Spinal cord (tissue), 10 donors: ENCODE measurements at places on chromosomes 16 and 17. TPM values are rescaled to one million over a fixed set of nuclear protein-coding genes. Genes with fewer than 3 reads are reported as not detected.

- DNase-seq, result no peak
Observed at GRCh38 chr17:72090108-72090507, 30.7 kb upstream of the SOX9 start.

GRCh38 chr17:42669977-42670788, 6.6 kb downstream of the PLEKHH3 start:
- DNase-seq, result no peak

Gene CDH15
- total RNA-seq, result 0.39 TPM

DNA sequence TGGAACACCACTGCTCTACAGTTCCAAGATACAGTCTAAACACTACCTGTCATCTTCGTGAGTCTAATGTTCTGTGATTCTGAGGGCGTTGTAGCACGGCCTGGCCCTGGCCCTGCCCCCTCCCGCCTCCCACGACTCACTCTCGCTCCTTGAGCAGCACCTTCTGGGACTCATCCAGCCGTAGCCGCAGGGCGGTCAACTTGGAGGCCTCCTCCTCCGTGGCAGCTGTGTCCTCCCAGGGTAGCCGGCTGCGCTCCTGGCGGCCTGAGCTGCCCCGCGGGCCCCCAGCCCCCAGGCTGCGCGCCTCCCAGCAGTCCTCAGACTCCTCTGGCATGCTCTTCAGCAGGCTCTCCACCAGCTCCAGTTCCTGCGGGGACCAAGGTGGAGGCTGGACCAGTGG, 10.6 kb downstream of the CCDC102A start:
- no peak for DNase-seq

Gene PSMB10
- 64.5 TPM for total RNA-seq

Gene LITAFD
- total RNA-seq, result not detected

- DNase-seq, result no peak
Observed at GRCh38 chr16:84795329-84796053, 24.3 kb upstream of the CRISPLD2 start.

- DNase-seq, result peak; percentile 45
Observed at GRCh38 chr16:72198771-72199201, 26.8 kb upstream of the PMFBP1 start.

GRCh38 chr16:50900391-50900942, 158.6 kb downstream of the CYLD start:
- DNase-seq, result no peak

DNA sequence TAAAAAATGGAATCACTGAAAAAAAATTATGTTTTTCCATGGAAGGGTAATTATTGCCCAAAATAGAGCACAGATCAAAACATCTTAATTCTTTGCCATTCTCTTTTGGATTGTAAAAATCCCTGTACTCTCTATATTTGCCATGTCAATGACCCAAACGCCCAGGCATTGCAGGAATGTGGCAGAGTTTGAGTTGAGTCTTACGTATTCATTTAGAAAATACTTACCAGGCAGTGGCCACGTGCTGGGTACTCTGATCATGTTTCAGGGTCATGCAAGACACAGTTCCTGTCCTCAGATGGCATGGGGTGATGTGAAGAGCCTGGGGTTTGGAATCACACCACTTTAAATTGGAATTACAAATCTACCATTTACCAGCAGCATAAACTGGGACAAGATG, 267.7 kb downstream of the ABCC12 start:
- DNase-seq, result no peak

- DNase-seq, result no peak
Observed at GRCh38 chr17:80909635-80910034, 82.0 kb upstream of the CHMP6 start.

DNA sequence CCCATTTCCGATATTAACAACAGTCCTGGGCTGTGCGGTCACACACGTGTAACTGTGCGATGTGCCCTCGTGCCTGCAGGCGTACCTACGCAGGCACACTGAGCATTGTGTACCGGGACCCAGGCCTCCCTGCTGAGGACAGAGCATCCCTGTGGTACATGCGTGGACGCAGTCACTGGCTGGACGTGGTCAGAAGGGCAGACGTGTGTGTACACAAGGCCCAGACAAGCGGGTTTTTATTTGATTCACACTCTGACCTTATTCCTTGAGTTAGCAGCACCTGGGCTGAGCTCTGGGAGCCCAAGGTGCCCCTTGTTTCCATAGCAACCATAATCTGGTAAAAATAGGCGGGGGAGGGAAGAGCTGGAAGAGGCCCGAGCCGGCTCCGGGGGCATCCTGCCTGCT, 19.5 kb downstream of the RAP1GAP2 start:
- no peak for DNase-seq

DNA sequence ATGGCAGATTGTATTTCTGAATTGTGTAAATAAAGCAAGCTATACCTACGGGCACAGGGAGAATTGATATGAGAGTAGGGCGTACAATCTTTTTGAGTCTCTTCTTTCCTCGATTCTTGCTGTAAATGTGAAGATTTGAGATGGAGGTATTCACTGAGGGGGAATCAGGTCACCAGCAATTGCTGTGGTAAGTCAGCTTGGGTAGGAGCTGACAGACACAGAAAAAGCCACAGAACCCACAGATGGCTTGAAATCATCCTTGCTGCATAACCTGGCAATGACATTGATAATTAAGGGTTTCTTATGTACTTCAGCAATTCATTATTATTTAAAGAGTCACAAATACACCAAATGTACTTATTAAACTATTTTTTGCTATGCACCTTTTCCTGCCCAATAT, 164.2 kb downstream of the CNTNAP4 start:
- no peak for DNase-seq

Gene MEIOB
- total RNA-seq, result 0.83 TPM

GRCh38 chr17:80968602-80969029, 23.0 kb upstream of the CHMP6 start:
- peak; percentile 78 for DNase-seq

- DNase-seq, result no peak
Observed at GRCh38 chr17:8046929-8047768, 8.3 kb downstream of the ALOX15B start.

DNA sequence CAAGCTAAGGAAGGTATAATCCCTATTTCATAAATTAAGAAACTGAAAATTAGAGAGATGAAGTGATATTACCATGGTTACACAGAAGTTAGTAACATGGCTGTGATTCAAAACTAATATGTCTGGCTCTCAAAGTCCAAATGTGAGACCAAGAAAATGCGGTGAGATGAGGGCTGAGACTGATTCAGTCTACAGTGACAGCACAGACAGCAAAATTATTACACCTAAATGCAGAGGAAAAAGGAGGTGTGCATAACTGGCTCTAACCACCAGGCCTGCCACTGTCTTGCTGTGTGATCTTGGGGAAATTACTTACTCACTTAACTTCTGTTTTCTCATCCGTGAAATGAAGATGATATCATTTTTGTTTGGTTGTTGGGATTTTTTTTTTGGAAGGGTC, 270.0 kb upstream of the SOX9 start:
- DNase-seq, result no peak

DNA sequence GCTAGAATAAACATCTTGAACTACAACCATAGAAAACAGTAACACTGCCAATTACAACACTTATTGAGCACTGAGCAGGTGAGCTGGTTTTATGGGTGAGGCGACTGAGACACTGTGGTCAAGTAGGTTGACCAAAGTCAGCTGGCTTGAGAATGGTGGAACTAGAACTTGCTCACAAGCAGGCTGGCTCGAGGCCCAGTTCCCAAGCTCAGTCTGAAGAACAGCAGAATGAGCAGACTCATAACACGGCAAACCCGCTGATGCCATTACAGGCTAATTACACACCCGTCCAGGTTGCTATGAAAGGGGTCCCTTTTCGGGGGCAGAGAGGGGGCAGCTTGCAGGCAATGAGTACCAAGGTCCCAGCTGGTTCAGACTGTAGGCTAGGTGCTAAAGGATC, 6.5 kb downstream of the ZZEF1 start:
- DNase-seq, result no peak

- DNase-seq, result no peak
Observed at GRCh38 chr16:20918486-20919239, 18.1 kb downstream of the LYRM1 start.

Gene ZNF469
- total RNA-seq, result 3.9 TPM
